ENCODE measurements at places on chromosomes 5 and 9.

- ATAC-seq: no peak
These were observed 96.7 kb upstream of the SMIM23 start for GRCh38 chr5:171688696-171689495.

GRCh38 chr5:55110217-55110616 is 7.8 kb downstream of the GZMA start:
- no peak for ATAC-seq

- no peak for ATAC-seq
These were observed 280.1 kb downstream of the MAST4 start for GRCh38 chr5:66876266-66876807.

GRCh38 chr9:134046894-134047681 is 20.7 kb downstream of the BRD3 start:
- no peak for ATAC-seq

DNA sequence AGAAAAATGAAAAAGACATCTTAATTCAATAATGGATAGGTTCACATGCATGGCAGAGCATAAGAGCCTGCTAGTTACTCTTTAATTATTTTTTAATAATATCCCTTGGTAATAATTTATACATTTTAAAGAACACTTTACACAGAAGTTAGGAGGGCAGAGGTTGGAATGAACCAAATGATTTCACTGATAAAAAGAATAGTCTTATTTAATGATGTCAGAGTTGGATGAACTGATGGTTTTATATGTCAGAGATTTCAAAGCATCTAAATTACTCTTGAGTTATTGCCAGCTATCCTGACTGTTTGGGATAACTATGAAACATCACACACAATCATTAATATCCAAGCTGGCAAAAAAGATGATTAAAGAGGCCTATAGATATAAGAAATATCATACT is 244.8 kb downstream of the CSNK1G3 start:
- no peak for ATAC-seq

DNA sequence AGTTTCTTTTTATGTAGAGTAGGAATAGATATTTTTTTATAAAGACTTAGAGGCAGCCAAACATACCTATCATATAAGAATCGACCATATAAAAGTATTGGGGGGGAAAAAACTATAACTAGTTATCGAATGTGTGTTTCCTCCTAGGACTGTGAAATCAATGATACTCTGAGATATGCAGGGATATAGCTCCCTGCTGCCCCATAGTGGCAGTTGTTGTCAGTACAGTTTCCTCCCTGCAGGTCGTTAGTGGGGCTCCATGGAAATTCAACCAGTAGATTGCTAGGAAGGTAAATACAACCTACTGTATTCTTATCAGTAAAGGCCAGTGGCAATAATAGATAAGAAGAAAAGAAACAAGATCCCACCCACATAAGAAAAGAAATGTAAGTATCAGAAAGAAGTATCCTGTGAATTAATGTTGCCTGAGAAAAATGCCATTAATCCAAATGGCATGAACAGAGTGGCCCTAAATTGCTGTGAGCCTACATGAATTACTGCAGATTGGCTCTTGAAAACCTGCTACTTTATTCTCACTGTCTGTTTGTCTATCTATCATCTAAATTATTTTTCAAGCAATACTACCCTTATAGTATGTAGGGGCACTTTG is 136.9 kb upstream of the FBN2 start:
- peak; percentile 92 for ATAC-seq

DNA sequence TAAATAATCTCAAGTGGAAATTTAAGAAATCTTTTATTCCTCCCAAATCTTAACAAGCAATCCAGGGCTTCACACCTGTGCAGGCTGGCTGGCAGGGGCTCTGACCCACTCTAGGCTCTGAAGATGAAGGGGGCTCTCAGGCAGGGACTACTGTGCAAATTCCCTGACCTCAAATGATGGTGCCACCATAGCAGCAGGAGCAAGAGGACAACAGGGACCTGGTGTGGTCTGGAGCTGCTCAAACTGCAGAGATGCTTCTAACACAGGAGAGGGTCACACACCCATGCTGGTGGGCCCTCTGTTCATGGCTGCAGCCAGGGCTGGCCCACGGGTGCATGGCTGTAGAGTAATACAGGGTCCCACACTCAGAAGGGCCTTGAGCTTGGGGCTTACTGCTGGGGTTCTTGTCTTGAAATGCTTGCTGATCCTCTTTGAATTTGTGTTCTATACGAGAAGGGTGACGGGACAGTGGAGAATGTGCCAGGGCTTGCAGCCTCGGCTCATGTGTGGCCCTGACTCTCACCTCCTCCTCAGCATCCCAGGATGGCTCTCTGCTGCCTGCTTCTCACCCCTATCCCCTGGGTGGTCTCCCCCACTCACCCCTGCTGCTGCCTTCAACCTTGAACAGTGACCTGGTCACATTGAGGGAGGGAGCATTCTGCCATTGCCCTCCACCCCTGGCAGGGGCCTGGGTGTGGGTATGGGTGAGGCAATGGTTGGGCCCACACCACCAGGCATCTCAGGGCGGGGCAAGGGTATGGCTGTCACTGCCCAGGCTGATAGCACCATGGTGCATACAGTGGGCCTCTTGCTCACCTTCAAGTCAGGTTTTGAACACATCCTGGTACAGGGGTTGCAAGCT is 191.7 kb downstream of the FSTL4 start:
- ATAC-seq: no peak

DNA sequence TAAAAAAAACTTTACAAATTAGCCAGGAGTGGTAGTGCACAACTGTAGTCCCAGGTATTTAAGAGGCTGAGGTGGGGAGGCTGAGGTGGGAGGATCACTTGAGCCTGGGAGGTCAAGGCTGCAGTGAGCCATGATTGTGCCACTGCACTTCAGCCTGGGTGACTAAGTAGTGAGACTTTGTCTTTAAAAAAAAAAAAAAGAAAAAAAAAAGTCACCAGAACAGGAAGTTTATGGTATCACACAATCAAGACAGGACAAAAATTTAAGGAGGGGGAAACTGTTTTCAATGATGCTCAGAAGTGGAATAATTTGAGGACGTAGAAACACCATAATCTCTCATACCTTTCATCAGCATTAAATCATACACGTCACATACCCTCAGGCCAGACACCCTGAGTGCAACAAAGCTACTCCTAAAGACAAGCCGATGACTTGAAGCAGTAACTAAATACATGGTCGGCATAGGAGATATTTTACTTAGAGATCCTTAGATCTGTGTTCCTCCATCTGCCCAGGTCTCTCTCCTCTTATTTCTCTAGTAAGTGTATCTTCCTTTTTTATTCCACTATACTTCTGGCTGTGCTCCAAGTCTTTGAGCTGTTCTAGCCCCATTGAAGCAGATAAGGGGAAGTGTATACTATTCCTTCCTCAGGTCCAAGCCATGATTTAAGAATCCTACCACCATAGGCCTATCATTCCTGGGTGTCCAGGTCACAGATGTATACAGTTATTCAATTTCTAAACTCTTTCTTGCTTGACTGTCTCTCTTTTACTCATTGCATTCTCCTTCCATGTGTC is 91.3 kb upstream of the APC start:
- ATAC-seq: no peak

DNA sequence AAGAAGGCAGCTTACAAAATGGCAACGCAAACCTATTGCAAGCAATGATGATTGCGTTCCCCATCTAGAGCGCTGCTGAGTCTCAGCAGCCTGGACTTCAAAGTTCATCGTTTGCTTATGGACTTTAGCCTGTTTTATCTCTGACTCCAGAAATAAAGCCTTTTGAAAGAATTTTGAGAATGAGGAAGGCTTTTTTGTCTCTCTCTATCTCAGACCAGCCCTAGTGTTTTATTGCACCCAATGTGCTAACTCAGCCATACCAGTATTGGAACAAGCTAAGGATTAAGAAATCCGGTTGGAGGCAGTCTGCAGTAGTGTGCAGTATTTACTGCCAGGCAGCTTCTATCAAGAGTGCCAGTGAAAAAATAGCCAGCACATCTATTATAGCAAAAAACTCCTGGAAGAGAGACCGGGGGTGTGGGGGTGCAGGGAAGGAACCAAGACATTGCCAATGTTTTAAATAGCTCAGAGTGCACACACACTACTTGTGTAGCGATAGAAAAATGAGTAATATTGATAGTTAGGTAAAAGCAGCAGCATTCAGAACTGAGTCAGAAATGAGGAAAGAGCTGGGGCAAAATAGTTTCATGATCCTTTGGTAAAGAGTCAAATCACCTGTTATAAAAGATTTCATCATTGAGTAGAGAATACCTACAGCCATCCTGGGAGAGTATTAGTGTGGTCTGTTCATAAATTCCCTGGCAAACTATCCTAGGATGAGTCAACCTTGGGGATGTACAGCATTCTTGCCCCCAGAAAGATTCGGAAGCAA is 219.0 kb downstream of the ZNF608 start:
- peak; percentile 16 for ATAC-seq

GRCh38 chr5:103391659-103392058 is 133.1 kb downstream of the MACIR start:
- ATAC-seq: no peak

GRCh38 chr5:136147632-136148031 is 15.0 kb downstream of the SMAD5 start:
- ATAC-seq: no peak

GRCh38 chr9:114612272-114612923 is 1.3 kb downstream of the TMEM268 start:
- ATAC-seq: peak; percentile 13

DNA sequence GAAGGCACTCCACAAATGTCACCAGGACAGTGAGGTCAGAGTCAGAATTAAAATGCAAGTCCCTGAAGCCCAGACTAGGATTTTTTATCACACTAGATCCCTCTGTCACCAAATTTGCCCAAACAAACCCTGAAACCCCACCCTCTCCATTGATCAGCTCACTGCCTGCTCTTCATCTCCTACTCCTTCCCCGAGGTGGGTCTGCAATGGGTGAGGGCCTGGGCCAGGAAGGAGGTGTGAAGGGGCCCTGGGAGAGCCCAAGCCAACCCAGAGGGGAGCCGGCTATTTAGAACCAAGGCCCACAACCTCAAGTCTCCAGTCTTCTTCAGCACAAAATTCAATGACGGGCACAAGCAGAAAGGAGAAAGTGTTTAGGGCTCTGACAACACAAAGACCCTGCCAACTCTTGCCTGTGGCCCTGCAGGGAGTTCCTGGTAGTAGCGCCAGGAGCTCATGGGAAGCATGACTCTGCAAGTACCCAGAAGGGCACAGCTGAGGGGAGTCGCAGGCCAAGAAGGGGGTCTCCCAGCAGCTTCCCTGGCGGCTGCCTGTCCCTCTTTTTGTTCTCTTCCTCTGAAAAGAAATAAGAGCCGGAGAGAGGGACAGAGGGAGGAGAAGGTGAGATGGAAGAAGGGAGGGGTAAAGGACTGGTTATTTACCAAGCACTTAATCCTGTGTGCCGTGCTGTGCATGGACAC is 5.5 kb downstream of the FOXI1 start:
- no peak for ATAC-seq

GRCh38 chr5:77087484-77088261 is 588 bp upstream of the ZBED3 start:
- no peak for ATAC-seq

- ATAC-seq: peak; percentile 59
These were observed 87.6 kb downstream of the S1PR3 start for GRCh38 chr9:89078860-89079259.

DNA sequence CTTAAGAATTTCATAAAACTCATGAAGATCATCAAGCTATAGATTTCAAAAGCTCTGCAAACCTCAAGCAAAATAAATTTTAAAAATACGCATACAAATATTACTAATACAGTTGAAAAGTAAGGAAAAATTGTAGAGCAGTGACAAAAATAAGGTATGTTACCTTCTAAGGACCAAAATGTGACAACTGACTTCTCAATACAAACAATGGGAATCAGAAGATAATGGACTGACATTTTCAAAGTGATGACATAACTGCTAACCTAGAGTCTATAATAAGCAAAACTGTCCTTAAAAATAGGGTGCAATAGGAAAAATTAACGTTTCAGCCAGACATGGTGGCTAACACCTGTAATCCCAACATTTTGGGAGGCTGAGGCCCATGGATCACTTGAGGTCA is 27.1 kb downstream of the RMI1 start:
- ATAC-seq: no peak

DNA sequence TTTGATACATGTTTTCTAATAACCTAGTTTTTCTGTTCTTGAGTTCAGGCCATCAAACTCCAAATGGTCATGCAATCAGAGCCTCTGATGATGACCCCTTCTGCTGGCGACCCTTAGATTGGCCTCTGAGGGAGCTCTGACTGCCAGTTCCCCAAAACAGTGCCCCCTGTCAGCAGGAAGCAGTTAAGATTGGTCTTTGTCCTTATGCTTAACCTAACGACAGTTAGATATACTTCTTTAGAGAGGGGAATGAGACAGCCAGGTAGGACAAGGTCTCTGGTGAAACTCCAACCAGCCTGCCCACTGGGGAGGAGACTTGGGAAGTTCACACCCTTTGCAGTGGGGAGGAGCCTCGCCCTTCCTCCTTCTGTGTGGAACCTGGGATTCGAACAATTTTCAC is 390.4 kb upstream of the KIF2A start:
- ATAC-seq: no peak

DNA sequence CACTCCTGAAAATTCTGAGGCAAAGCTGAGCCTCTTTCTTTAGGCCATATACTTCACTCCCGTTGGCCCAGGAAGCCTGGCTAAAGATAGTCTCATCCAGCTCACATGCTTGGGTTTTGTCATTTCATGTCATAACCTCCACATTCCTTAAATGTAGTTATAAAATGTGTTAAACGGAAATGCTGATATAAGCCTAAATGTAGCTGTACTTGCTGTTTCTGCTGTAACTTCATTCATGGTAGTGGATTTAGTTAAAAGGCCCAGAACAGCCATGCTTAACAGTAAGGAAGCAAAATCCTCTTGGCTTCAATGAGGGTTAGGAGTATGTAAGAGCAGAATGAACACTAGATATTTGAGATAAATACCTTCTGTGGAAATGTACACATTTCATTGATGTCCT is 135.8 kb upstream of the TMEM161B start:
- no peak for ATAC-seq

GRCh38 chr5:61622156-61622555 is 290.1 kb downstream of the ZSWIM6 start:
- no peak for ATAC-seq

- peak; percentile 84 for ATAC-seq
These were observed 133.1 kb downstream of the DOCK8 start for GRCh38 chr9:347667-348292.

DNA sequence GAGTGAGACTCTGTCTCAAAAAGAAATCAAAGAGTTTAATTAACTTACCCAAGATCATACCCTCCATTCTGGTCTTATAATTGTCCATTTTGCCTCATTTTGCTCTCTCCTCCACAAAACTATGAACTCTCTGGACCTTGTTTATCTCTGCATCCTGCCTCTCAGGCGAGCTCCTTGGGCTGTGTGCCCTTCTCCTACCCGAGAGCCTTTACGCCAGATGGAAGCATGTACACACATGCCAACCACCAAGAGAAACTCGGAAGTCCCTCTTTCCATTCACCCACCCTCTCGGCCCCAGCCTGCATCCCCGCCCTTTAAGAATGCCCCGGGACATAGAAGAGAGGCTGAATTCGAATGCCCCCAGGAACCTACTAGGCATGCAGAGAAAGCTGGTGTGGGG is 25.9 kb downstream of the CPLX2 start:
- ATAC-seq: no peak

DNA sequence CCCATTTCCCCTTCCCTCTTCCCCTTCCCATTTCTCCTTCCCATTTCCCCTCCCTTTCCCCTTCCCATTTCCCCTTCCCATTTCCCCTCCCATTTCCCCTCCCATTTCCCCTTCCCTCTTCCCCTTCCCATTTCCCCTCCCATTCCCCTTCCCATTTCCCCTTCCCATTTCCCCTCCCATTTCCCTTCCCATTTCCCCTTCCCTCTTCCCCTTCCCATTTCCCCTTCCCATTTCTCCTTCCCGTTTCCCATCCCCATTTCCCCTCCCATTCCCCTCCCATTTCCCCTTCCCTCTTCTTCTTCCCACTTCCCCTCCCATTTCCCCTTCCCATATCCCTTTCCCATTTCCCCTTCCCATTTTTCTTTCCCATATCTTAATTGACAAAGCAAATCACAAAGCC is 109.0 kb downstream of the OLFM1 start:
- ATAC-seq: no peak
